ENCODE measurements at places on chromosomes 4 and X. TPM values are rescaled to one million over a fixed set of nuclear protein-coding genes. Genes with fewer than 3 reads are reported as not detected.

- DNase-seq: no peak
These were observed 3.1 kb downstream of the POU3F4 start for GRCh38 chrX:83511208-83511607.

GRCh38 chrX:96568071-96568470, 116.6 kb upstream of the DIAPH2 start:
- DNase-seq: no peak

- DNase-seq: no peak
These were observed 595.7 kb upstream of the ATOH1 start for GRCh38 chr4:93232883-93233282.

- no peak for DNase-seq
These were observed 33.6 kb downstream of the SETD7 start for GRCh38 chr4:139522457-139522856.

- no peak for DNase-seq
These were observed 7.3 kb upstream of the MAGEE1 start for GRCh38 chrX:76420237-76420636.

DNA sequence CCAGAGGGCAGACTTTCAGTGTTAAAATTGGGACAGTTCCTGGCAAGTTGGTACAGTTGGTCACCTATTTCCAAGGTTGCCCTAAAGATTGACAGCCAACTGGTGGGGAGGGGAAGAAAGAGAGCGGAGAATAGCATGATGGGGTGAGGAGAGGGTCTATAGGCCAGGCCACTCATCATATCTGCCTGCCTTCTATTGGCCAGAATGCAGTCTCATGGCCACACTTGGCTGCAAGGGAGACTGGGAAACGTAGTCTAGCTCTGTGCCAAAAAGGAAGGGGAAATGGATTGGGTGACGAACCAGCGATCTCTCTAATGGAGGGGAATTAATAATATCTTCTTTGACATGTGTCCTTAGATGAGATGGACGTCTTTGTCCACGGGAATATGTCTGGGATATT, 197.4 kb upstream of the ATP6AP2 start:
- no peak for DNase-seq

DNA sequence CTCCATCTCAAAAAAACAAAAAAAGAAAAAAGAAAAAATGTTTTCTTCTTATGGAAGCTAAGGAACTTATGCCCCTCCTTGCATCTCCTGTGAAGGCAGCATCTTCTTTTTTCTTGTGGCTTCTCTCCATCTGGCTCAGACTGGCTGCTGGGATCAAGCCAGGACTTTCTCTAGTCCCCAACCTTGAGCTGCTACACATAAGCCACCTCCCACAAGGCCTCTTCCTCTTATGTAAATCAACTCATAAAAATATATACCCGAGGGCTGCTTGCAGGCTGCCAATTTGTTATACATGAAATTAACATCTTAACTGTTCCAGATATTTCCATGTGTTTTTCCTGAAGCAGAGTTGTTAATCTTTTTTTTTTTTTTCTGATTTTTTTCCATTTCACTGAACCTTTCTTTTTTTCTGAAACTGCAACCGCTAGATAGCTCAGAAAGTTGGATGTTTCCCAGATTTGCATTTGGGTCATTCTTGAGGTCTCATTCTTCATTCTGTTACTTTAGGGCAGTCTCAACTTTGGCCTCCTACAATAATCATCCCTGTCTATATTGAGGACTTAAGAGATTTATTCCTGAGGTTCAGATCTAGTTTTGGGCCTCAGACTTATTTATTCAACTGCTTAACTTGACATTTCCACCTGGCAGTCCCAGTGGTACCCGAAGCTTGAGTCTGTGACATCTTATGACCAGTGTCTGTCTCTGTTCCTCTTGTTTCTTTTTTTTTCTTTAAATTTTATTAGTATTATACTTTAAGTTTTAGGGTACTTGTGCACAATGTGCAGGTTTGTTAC, 10.3 kb downstream of the SNX25 start:
- DNase-seq: no peak

DNA sequence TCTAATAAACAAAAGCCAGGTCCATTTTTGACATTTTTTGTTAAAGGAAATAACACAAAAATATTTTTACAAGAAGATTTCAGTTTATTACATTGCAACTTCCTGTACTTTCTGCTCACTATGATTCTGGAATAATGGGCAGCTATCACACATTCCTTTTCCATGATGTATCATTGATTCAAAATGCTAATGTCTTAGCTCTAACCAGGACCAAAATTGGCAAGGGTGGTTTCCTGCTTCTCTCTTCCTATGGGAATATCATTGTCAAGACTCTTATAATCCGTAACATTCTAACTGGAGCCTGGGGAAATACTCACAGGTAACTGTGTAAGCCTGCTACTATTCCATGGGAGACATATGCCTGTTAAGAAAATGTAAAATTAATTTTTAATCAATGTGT, 218.6 kb downstream of the DCAF12L2 start:
- DNase-seq: no peak

DNA sequence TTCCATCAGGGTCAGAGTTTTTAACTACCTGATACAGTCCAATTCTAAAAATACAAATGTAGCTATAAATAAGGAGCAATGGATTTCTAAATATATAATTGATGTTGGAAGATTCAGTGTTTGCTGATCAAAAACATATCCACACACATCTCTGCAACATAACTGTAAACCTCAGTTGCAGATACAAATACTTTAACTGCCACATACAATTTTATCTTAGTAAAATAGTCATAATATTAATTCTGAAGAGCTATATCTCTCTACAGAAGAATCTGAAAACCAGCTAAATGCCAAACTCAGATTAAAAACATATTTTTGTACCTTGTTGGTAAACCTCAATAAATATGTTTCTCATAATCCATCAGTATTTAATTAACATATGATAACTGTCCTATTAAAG, 674.3 kb upstream of the INTU start:
- DNase-seq: no peak

- DNase-seq: no peak
These were observed 804.5 kb upstream of the POU3F4 start for GRCh38 chrX:82703551-82703950.

- no peak for DNase-seq
These were observed 499.7 kb upstream of the POU3F4 start for GRCh38 chrX:83008415-83008814.

DNA sequence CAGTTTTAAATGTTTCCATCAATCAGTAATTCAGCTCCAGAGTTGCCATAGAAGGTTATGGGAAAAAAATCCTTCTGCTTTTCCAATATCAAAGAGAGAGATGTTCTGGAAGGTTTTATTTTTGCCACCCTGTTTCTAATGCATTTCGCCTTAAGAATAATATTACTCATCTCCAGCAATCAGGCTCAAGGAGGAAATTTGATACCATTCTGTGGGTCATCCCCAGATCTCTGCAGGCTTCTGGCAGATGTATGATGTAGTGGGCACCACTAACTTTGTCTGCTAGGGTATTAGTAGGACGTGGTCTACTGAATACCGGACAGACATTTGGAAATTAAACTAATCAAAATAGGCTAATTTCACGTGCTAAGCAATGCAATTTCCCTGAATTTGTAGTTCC, 645.4 kb upstream of the TENM3 start:
- no peak for DNase-seq

DNA sequence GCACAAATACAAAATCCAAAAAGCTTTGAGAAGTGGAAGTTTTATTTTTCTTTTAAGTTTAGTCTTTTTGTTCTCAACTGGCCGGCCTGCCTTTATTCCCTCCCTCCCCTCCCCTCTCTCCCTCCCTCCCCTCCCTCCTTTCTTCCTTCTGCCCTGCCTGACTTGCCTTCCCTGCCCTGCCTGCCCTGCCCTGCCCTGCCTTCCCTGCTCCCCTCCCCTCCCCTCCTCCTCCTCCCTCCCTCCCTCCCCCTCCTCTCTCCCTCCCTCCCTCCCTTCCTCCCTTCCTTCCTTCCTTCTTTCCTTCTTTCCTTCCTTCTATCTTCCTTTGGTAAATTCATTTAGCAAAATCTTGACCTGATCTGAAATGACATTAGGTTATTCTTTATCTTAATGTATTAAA, 69.8 kb upstream of the LIMCH1 start:
- no peak for DNase-seq

GRCh38 chr4:169941141-169941540, 85.1 kb downstream of the MFAP3L start:
- DNase-seq: no peak

DNA sequence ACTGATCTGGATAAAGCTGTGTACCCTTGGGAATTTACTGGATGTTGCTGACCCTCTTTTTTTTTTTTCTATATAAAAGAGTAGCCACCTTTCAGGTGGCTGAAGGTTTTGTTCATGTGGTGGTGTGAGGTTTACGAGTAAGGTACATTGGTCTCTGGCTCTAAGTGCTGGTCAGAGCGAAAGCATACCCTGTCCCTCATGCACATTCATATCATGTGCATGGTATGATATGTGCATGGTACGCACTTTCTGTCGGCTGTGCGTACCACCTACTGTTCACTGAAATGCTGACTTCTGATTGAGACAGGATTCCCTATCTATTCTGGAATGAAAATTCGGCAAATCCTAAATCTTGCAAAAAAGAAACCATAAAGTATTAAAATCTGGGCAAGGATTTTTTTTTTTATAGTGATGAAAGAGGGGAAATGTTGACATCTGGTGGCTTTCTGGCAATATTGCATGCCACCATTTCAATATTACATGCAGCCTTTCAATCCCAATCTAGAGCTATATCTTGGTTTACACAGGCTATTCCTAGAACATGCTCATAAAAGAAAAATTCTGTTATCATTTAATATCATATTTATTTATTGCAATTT, 32.8 kb downstream of the FAM149A start:
- DNase-seq: no peak

DNA sequence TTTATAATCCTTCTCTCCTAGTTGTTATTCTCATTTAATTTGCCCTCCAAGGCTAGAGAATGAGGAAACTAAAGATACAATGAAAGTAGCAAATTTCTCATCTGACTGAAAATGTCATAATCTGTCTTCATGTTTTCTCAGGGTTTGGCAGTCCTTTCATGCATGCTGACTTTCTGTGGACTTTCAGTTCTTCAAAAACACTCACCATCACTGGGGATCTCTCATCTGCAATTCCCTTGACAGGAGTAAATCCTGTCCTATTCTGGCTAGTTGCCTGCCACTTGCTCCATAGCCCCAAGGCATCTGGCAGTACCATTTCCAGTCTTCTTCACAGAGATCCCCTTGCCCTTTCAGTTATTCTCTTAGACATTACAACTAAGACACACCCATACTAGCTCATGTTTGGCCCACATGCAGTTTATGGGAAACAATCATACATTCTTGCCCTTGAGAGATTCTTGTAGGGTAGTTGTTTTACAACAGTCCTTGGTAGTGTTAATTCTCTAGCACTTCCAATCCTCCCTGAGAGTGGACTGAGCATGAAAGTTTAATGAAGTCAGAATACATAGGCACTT, 449.7 kb upstream of the KLHL4 start:
- no peak for DNase-seq

DNA sequence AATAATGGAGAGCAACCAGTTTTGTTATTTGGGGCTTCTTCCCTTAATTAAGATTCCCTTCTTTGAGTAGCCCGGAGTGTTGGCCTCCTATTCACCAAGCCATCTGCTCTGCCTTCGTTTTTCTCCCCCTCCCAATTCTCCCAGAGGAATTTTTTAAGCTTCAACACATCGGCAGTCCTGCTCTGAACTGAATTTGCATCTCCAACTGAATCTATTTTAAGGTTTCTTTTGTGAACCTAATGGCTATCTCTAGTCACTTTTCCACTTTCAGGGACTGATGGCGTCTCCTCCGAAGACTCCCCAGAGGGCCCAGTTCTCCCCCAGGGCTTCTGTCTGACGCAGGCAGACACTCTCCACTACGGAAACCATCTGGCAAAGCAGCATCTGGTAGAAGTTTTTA, 280.2 kb downstream of the ADGRA3 start:
- DNase-seq: no peak

GRCh38 chr4:188976644-188977115, 837.4 kb downstream of the TRIML1 start:
- DNase-seq: no peak

DNA sequence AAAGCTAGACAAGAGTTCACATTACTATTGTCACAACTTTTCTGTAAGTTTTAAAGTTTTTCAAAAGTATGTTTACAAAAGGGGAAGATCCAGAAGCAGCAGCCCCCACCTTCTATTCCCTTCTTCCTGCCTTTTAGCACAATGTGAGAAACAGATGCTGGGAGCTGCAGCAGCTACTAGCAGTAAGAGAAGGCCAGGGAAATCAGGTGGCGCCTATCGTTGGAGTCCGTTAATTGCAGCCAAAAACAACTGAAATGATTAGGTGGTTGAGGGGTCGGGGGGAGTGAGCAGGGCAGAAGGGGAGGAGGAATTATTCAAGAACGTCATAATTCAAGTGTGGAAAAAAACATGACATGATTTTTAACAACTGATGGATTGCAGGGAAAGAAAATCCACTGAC, 27.4 kb downstream of the FRYL start:
- DNase-seq: no peak

- no peak for DNase-seq
These were observed 425.1 kb downstream of the GPM6A start for GRCh38 chr4:175386776-175387507.

DNA sequence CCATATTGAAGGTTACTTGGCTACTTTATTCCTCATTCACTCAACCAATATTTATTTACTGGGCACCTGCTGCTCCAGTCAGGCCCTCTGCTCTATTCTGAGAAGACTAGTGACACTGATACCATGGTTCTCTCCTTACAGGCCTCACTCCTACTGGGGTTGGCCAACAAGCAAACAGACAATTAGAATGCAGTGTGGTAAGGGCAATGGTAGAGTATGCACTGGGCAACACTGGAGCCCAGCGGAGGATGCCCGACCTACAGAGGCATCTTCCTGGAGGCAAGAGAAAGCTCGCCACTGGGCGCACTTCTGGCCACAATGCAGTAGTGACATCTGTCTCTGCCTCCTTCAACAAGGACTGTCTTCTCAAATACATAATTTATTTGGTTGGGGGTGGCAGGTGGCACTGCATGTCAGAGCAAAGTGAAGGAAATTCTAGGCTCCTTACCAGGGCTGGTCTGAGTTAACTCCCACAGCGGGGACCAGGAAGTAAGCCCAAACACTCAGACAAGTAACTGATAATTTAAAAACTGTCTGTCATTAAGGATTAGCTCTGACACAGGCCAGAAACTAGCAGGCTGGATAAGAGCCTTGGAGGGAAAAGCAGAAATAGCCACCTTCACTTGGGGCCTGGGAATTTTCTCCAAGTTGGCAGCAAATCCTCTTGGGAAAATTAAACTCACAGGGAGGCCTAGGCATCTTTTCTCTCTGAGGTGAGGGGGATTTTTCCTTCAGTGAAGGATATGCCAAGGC, 150.7 kb upstream of the EOLA2 start:
- DNase-seq: no peak

- no peak for DNase-seq
These were observed 1108.1 kb downstream of the PCDH19 start for GRCh38 chrX:99301990-99302389.

The PHKA1 gene
- total RNA-seq: 1.8 TPM

The UGT2B28 gene
- not detected for total RNA-seq

The P2RY4 gene
- 0.18 TPM for total RNA-seq

The PRDX4 gene
- total RNA-seq: 166 TPM

The MAGEA2B gene
- not detected for total RNA-seq

The SNCA gene
- total RNA-seq: 0.20 TPM

The RNF150 gene
- total RNA-seq: 1.4 TPM

The NEXMIF gene
- 0.03 TPM for total RNA-seq

The CCSER1 gene
- total RNA-seq: 0.23 TPM

The SPOCK3 gene
- total RNA-seq: not detected

The CT55 gene
- not detected for total RNA-seq

The CHRDL1 gene
- 0.28 TPM for total RNA-seq

The FOXR2 gene
- not detected for total RNA-seq

All from left lobe of liver (tissue), 2 donors.